ENCODE measurements at places on chromosomes 3 and 15.

- DNase-seq: no peak
Observed at GRCh38 chr15:63089260-63090043, 32.2 kb upstream of the LACTB start.

DNA sequence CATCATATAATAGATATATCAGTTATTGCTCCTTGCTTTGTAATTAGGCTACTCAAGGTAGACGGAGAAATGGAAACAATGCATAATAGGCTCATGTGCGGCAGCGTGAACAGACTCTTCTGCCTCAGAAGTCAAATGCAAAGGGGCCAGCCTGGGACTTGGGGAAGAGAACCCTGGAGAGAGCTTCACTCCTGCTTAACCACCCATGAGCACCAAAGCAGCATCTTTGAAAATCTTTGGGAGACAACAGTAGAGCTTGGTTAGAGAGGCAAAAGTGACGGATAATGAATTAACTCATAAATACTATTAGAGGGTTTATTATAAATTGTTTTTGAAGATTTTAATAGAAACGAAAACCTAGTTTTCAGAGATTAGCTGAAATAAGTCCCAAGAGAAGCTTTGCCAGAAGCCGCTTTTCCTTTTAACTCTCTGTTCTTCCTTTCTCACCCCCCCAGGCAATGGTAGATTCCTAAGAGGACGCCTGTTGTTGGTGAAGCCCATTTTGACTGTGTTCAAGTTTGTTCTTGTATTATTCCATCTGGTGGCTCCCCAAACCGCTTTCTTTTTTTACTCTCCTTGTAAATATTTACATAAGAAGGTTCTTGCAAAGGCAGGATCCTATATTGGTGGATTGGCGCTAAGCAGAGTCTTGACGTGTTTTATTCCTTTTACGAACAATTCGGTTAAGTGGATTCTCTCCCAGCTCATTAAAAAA lies 196.0 kb upstream of the TPRG1 start:
- no peak for DNase-seq

DNA sequence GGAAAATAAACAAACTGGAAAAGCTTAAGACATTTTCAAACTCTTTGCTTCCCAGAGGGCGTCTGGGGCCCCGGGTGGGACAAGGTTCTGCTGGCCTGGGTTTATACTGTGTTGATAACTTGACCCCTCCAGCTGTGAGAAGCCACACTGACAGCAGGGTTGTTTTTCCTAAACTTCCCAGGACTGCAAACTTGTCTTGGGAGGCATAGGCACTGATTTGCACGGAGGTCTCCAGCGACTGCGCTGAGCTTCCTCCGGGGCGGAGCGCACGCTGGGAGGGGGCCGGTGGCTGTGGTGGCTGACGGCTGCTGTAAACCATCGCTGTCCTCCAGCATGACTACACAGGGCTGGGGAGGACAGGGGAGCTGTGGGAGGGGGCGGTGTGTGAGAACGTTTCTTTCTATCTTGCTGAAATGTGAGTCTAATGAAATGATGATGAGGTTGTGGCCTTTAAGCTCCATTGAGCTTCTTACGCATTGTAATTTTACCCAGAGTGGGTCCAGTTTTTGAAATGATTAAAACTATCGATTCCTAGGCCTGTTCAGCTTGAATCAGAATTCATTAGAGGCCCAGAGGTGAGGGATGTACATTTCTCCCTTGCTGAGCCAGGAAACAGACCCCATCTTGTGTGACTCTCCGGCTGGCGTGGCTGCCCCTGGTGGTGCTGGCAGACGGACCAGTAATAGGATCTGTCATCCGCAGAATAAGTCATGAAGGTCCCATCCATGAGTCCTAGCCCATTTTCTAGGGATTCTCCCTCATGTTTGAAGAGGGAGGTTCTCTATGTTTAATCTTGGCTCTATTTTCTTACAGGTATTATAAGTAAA lies 40.5 kb upstream of the VPS8 start:
- DNase-seq: no peak

- no peak for DNase-seq
Observed at GRCh38 chr3:55169608-55170072, 241.8 kb upstream of the LRTM1 start.

GRCh38 chr15:63256433-63257274 lies 20.8 kb upstream of the APH1B start:
- no peak for DNase-seq

- DNase-seq: no peak
Observed at GRCh38 chr3:149820183-149820582, 7.2 kb downstream of the RNF13 start.

GRCh38 chr3:128788268-128788869 lies 62.4 kb downstream of the RAB7A start:
- no peak for DNase-seq

GRCh38 chr15:92845126-92845508 lies 55.0 kb upstream of the CHD2 start:
- DNase-seq: no peak

- no peak for DNase-seq
Observed at GRCh38 chr15:63559753-63560152, 37.4 kb upstream of the FBXL22 start.

- DNase-seq: no peak
Observed at GRCh38 chr3:5041315-5041714, 62.1 kb downstream of the BHLHE40 start.

GRCh38 chr3:123383091-123384053 lies 65.5 kb downstream of the ADCY5 start:
- DNase-seq: no peak

- no peak for DNase-seq
Observed at GRCh38 chr15:79977431-79978054, 6.5 kb upstream of the BCL2A1 start.

DNA sequence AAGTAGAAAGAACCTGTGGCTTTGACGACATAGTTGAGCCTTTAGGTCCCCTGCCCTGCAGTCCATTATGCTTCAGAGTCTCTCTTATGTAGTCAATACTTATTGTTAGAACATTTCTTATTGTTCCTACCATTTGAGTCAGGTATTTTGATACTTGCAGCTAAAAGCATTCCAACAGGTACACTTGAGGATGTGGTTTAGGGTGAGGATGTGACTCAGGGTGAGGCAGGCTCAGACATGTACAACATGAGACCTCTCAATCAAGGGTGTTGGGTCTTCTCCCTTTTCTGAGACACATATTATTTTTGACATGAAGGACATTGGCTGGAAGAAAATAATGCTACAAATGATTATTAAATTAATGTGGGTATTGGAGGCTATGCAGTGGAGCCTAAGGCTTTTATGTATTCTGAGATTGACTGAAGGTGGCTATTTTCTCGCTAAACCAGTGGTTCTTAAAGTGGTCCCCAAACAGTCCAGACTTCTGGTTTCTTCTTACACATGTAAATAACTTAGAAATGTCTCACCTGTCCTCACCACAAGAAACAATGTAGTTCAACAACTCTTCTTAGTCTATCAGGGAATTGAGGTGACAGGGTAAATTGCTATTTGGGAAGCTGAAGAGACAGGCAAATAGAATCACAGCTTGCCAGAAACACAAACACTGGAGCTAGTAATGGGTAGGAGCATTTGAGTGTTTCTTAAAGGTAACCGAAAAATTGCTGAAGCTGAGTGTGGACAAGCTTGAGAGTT lies 135.5 kb upstream of the ZPLD1 start:
- DNase-seq: no peak

- no peak for DNase-seq
Observed at GRCh38 chr3:69079269-69080159, 651 bp downstream of the UBA3 start.

- no peak for DNase-seq
Observed at GRCh38 chr15:70202756-70203155, 105.0 kb upstream of the TLE3 start.

DNA sequence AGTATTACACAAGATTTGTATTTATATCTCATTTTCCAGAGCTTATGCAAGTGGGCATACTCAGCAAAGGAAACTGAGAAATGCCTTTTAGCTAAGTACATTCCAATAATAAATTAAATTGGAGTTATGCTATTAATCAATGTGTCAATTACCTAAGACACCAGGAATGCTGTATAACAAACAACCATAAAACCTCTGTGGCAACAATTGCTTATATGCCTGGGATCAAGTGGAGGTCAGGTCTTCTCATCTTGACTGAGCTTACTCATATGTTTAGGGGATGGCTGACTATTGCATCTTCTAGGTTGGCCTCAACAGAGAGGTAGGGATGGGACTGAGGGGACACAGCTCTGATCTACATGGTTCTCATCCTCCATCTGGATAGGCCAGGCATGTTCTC lies 30.7 kb downstream of the CD200R1L start:
- no peak for DNase-seq

DNA sequence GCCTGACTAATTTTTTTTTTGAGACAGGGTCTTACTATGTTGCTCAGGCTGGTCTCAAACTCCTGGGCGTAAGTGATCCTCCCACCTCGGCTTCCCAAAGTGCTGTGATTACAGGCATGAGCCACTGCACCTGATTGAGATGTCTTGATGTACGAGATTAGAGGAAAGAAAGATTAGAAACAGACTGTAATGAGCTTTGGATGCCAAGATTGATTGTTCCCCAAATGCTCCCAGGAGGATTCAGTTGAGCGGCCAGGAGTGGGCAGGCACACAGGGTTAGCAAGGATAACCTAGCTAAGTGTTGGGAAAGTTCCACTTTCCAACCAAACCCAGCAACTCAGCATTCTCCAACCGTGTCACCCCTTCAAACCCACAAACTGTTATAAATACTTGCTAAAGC lies 63.7 kb downstream of the SRGAP3 start:
- no peak for DNase-seq

- no peak for DNase-seq
Observed at GRCh38 chr3:4355401-4356219, 52.4 kb downstream of the SETMAR start.

GRCh38 chr3:24240306-24240705 lies 254.3 kb downstream of the THRB start:
- DNase-seq: no peak

- no peak for DNase-seq
Observed at GRCh38 chr3:148914936-148915690, 50.0 kb downstream of the CPA3 start.

DNA sequence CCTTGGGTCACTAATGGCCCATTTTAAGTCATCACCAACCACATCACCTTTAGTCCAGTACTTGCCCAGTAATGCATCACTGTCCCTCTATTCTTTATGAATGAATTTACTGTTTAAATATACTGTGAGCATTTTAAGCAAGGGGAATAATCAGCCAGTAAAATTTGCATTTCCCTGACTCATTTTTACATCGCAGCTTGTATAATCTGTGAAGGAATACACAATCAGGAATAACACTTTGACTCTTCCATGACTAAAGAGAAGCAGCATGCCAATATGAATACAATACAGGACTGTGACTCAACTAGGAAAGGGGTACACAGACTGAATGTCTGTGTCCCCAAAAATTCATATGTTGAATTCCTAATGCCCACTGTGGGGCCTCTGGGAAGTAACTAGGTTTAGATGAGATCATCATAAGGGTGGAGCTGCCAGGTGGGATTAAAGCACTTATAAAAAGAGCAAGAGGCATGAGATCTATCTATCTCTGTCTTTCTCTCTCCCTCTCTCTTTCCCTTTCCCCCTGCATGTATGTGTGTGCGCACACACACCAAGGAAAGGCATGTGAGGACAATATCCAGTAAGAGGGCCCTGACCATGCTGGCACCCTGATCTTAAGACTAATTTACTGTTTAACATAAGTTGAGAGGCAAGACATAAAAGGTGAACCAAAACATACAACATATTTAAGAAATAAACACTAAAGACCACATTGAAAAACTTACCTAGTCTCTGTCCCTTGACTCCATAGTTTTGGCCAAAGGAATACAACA lies 12.1 kb downstream of the B4GALT4 start:
- no peak for DNase-seq

GRCh38 chr15:69853544-69853951 lies 244.2 kb downstream of the TLE3 start:
- DNase-seq: no peak

- DNase-seq: no peak
Observed at GRCh38 chr15:53837263-53837662, 77.8 kb upstream of the WDR72 start.

DNA sequence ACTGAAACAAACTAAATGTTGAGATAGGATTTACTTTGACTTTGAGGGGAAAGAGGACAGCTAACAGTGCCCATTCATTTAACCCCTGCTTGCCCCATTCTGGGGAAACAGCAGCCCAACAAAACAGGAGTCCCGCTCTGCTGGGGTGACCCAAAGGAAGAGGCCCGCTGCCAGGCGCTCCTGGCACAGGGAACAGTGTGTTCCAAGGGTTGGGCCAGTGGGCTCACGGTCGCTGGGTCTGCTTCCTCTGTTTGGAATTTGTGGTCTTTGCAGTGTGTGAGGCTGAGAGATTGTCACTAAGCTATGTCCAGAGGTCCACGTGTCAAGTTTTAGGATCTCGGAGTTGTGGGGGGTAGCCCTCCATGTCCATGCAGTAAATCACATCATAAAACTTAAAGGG lies 250.4 kb upstream of the C2CD4B start:
- DNase-seq: no peak

GRCh38 chr3:108931035-108931434 lies 22.6 kb downstream of the GUCA1C start:
- DNase-seq: no peak

DNA sequence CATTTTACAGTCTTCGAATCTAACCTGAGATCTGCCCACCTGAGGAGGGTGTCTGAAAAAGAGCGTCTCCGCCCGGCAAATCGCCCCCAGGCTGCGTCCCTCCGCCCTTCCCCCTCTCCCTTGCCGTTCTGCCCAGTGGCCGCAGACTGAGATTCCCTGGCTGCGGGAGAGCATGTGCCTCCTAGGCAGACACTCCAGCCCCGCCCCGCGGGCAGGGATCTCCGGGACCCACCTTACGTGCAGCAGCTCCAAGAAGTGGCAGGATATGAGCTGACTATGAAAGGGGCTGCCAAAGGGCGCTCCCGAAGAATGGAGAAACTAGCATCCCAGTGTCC lies 2.7 kb upstream of the WNT5A start:
- DNase-seq: peak; percentile 39

DNA sequence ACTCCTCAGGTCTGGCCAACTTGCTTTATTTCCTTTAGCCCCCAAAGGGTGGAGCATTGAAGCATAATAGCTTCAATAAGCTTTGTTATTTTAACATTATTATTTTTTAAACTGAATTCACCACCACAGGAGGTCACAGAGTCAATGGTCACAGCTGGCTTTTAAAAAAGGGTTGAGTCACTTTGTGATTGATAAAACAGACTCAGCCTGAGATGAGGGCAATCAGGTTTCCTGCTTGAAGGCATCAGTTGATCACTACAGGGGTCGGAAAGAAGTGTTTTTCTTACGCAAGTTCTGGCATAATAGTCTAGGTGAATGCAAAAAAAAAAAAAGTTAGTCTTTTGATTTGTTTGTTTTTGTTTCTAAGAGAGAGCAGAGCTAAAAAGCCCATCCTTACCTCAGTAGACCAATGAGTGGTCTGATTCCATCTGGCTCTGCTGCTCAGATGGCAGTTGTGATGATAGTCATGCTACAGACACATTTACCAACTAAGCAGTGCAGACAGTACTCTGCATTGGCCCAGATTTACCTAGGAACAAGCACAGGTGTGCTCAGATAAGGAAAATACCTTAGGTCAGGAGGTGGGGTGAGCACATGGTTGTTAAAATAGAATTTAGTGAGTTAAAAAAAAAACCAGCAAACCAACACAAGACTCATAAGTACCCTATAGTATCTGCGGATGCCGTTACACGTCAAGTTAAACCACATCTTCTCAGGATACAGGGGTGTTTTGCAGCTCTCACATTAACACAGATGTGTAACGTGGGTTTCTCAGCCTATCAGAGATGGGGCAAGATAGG lies 22.6 kb downstream of the ZNF80 start:
- DNase-seq: no peak
